ENCODE measurements at places on chromosomes 2 and 18.

DNA sequence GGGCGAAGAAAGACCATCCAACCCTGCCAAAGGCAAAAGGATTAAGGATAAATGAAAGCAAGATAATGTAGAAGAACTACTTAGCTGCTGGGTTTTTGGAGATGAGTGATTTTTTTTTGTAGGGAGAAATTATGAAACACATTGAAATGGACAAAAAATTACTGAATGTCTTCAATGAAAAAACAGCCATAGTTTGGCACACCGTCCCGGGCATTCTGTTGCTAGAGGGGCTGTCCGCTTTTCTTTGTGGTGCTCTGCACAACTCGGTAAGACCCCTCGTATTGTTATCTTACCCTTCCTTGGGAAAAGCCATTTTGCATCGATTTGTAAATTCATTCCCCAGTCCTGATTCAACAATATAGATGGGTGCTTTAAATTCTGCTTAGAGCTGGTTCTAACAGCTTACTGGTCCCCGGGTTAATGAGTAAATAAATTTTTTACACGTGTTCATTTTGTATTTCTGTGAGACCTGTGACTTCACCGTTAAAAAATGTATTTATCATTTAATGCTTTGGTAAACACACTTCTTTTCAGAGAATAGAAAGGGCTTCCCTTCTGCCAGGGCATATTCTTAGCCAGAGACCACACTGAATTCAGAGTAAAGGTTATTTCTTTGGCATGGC lies 912 bp upstream of the LAPTM4A start:
- H3K27me3 ChIP-seq: peaks cover 10% of the 10 kb centered on the region
- DNase-seq: no peak
- H3K4me1 ChIP-seq: peaks cover 12% of the 10 kb centered on the region

DNA sequence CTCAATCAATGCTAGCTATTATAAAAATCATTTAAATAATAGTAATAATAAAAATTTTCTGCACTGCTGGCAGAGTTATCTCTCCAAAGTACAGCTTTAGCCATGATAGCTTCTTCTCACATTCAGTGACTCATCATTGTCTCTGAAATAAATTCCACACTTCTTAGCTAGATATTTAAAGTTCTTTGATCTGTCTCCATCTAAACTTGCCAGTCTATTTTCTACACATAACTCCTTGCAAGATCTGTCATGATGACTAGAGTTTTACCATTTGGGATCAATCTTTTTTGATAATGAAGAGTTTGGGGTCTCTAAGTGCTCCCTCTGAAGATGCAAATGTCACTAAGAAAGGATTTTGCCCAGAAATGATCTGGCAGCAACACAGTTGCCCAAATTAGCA lies 155.4 kb upstream of the LHCGR start:
- H3K4me3 ChIP-seq: no peak overlapping the region
- H3K4me1 ChIP-seq: no peaks in the 10 kb centered on the region

GRCh38 chr2:239395524-239395923 lies 5.3 kb downstream of the HDAC4 start:
- H3K4me3 ChIP-seq: no peak overlapping the region
- no peak overlapping the region for H3K27ac ChIP-seq
- peaks cover 9% of the 10 kb centered on the region for H3K27me3 ChIP-seq
- DNase-seq: no peak
- peaks cover 51% of the 10 kb centered on the region for H3K4me1 ChIP-seq

DNA sequence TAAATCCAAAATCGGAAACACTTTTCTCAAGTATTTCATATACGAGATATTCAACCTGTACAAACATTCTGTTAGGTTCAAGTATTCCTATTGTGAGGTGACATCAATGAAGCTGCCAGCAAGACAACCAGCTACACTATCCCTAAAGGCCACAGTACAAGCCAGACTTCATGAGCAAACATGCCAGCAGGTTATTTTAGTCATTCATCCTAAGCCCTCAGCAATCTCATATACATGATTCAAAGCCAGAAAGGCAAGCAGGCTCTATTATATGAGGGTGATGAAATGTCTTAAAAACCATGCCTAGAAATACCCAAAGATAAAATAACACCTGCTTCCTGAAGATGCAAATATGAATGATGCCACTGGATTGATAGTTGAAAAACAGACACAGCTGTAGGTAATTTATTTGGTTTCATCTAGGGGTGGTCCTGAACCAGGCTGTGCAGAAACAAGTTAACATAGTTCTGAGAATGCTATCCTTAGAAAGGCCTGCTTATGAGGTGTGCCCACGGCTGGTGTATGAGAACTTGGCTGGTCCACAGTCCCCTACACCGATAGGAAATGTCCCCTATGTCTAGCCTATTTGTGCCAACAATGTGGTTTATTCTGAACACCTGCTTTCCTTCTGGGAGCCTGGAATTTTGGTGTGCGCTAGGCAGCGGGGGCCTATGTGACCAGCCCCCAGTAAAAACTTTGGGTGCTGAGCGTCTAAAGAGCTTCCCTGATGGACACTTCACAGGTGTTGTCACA lies 48.2 kb upstream of the KIDINS220 start:
- no peaks in the 10 kb centered on the region for H3K4me1 ChIP-seq
- H3K36me3 ChIP-seq: no peaks in the 10 kb centered on the region
- no peak overlapping the region for H3K4me3 ChIP-seq
- no peak overlapping the region for H3K27ac ChIP-seq
- no peak for DNase-seq

DNA sequence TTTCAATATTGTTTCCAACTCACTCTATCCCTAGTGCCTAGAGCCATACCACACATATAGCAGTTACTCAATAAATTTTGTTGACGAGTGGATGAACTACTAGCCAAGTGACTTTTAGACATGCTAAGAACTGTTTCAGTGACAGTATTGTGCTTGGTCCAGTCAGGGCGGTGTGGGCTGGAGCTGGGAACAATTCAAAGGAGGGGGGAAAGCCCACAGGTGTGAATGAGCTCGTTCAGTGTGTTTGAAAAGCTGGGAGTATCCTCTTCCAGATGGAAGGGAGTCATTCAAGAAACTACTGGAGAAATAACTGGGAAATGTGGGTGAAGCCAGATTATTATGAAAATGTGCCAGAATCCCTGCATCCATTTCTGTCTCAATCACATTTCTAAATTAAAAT lies 1.7 kb upstream of the SERPINE2 start:
- H3K4me1 ChIP-seq: peaks cover 5% of the 10 kb centered on the region
- H3K27ac ChIP-seq: no peak overlapping the region
- no peaks in the 10 kb centered on the region for H3K36me3 ChIP-seq

DNA sequence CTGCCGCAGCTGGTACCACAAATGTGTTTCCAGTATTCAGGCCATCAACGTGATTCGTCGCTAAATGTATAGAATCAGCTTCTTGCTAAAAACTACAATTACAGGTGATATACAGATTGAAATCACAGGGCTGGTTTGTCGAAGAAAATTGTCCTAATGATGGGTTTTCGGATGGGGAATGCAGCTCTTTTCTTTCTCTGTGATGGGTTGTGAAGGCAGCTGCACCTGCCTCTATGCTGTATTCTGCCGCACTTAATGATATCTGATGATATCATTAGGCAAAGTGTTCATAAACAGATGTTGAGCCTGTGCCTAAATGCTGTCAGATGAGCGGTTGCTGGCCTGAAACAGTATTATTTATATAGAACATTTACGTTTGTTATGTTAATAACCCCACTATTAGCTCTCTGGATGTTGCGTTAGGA lies 218.1 kb downstream of the ARHGAP15 start:
- no peaks in the 10 kb centered on the region for H3K36me3 ChIP-seq
- no peak overlapping the region for H3K27ac ChIP-seq
- peaks cover 1% of the 10 kb centered on the region for H3K27me3 ChIP-seq
- no peak for DNase-seq
- H3K4me1 ChIP-seq: peaks cover 26% of the 10 kb centered on the region

DNA sequence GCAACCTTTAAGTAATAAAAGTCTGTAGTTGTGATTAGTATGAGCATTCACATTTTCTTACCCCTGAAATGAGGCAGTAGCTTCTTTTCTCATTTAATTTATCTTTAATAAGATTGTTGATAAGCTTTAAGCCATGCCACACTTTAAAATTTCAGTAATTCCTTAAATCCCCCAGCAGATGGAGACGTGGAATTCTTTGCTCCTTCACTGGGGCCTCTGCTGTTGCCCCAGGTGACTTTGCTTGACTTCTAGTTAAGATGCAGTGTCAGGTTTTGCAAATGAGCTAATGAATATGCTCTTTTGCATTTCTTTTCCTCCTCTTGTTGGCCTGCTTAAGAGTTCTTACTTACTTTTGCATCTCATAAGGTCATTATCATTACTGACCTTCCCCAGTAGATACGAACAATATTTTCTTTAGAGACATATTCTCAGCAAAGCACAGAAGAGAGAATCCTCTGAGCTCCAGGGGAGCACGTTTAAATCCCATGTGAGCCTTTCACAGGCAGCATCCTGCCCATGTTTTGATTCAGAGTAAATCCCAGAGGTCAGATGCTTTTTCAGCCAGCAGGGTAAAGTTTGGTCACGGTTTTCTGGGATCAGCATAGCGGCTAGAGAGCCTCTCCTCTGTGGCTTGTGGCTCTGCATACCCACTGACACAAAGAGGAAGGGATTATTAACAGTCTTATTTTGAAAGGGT lies 222.9 kb downstream of the PTPRM start:
- peaks cover 19% of the 10 kb centered on the region for H3K4me1 ChIP-seq
- peak; percentile 24 for DNase-seq
- H3K36me3 ChIP-seq: no peaks in the 10 kb centered on the region
- H3K27ac ChIP-seq: peak overlapping the region; percentile 15
- H3K27me3 ChIP-seq: no peaks in the 10 kb centered on the region

DNA sequence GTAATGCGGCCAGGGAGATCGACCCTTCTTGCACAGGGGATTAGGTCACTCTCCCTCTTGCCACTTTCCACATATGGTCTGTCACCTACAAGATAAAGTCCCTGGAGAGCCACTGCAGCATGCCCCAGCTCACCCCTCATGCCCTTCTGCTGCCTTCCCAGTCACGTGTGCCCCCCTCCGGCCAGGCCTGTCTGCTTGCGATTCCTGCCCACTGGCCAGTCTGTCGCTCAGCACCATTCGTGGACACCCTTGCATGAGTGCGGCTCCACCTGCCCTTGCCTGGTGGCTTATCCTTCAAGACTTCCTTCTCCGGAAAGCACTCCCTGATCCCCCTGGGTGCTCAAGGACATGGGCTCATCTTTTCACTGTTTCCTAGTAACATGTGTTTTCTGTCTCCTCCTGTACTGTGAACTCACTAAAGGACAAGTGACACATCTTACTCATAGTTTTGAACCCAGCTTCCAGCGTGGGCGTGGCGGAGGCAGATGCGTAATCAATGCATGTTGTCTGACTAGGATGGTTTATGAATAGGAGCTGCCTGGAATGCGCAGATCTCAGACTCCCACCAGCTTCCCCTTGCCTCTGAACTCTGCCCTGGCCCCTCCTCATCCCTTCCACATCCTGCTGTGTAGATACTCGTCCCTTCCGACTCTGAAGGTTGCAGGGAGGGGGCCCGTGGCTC lies 7.8 kb upstream of the NT5DC4 start:
- peaks cover 9% of the 10 kb centered on the region for H3K4me1 ChIP-seq
- H3K4me3 ChIP-seq: no peak overlapping the region
- DNase-seq: no peak
- H3K27me3 ChIP-seq: peaks cover 3% of the 10 kb centered on the region

DNA sequence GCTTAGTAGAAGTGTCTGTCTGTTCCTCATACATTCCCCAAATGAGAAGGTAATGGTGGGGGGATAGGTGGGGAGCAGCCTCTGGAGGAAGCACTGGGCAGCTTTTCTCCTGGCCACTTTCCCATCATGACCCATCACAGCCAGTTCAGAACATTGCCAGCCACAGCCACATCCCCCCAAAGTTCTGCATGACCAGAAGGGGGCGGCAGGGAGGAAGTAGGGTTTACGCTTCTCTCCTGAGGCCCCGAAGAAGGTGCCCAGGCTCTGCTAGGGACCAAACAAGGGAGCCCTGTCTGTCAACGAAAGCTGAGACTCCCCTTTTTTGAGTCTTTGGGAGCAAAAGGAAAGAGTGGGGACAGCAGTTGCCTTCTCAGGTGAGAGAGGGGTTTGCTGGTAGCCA lies 7.7 kb downstream of the IGFBP5 start:
- H3K36me3 ChIP-seq: no peaks in the 10 kb centered on the region
- peaks cover 7% of the 10 kb centered on the region for H3K27me3 ChIP-seq
- no peak overlapping the region for H3K27ac ChIP-seq
- DNase-seq: peak; percentile 42
- no peak overlapping the region for H3K4me3 ChIP-seq
